ENCODE measurements at places on chromosomes 7 and 10.

DNA sequence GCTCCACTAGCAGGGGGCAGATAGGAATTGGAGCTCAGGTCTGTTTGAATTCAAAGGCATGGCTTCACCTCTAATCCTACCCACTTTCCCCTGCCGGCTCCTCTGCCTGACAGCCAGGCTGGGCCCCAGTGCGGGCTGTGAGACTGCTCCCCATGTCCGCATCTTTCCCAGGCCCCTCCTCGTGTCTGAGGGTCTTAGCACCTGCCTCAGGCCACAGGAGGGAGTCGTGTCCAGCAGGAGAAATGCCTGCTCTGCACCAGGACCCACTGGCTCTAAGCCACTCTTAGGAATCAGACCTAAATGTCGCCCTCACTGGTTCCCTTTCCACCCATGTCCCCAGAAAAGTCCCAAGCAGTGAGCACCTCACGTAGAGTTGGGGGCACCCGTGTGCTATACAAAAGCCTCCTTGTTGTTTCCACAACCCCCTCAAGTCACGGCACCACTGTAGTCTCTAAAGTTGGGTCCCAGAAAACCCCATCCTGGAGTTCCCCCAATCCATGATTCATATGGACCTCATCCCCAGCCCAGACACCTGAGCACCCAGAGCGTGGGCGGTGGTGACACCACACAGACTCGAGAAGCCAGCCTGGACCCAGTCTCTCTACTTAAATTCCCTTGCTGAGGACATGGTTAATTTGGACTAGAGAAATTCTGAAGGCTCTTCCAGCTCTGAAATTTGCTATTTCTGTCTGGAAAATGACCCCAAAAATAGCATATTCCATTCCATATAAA, 466.4 kb upstream of the ZMIZ1 start:
- no peak for DNase-seq

DNA sequence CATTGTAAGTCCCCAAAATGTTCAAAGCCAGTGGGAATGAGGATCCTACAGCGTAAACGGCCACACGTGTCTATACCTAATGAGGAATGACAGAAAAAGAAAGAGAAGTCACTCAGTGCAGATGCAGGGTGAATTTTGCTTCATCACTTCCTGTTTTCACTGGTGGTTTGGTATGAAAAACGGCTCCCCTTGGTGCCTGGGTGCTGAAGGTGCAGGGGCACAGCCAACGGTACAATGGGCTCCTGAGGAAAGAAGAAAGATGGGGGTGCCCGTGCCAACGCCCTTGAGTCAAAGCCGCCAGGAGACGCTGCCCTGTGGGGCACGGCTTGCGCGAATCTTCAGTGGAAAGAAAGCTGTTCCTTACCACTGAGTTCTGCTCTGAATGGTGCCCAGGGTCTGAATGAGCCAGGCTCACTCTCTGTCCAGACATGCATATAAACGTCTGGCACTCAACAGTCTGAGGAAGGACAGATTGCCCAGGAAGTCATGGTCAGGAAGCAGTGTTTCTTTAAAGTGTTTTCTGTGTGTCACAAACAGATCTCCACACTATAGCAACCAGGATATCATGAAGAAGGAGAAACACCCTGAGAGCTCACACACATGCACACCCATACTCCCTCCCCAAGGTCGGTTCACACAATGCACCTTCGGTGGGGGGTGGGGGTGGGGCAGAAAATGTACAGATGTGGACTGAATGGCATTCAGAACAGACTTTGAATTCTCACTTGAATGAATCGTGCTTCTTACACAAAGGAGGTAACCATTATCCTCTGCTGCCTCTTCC, 105.8 kb downstream of the ELMO1 start:
- DNase-seq = no peak

DNA sequence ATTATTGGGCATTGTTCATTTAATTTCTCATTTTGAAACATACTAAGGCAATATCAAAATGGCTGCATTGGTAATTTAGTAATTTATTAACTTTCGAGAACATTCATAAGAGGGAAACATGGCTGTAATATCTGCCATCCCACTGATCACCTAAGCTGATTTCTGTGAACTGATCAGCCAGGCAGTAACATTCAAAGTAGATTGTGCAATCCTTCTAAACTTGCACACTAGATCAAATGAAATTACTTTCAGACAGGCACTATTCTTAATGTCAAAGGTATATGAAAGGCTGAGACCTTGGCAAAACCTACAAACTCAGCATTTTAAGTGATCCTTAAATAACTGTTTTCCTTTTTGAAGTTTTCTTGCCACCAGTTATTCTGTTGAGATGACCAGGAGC, 290.7 kb downstream of the CACNA2D1 start:
- DNase-seq = no peak

DNA sequence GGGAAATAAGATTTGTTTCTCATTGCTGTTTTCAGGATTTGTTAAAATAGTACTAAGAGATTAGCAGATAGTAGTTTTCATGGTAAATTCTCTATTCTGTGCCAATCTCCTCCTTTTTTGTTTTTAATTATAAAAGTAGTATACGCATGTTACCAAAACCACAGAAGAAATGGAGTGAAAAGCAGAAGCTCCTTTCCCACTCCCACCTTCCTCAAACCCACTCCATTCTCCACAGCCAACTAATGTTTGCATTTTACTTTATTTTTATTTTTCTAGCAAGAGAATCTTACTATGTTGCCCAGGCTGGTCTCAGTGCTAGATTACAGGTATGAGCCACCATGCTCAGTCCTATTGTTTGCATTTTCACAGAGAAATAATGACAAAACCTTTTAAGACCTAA, 4.5 kb upstream of the LRMDA start:
- no peak for DNase-seq

- no peak for DNase-seq
These were observed 260.1 kb upstream of the PODXL start for GRCh38 chr7:131816391-131817007.

DNA sequence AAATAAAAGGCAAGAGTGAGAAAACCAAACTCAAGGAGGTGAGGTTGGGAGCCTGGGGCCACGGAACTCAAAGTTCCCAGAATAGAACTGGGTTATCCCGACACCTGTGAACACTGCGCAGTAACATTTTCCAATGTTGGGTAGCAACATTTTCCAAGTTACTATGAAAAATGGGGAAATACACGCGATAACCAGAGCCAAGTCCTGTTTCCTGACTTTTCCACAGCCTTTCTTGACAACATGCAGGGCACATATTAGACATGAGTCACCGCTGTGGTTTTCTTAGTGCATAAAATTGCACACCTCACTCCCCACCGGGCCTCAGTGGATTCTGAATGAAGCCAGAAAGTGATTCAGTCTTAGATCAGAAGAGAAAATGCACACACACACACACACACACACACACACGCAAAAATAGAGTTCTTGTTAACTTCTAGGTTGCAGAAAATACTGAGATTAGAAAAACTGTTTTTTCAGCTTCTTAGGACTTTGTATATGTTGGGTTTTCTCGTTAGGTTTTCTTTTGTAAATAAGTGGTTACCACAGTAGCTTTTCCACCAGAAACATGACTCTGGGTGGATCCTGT, 70.0 kb downstream of the CAMK1D start:
- DNase-seq = no peak

GRCh38 chr7:22364900-22365299, 7.9 kb upstream of the RAPGEF5 start:
- no peak for DNase-seq

DNA sequence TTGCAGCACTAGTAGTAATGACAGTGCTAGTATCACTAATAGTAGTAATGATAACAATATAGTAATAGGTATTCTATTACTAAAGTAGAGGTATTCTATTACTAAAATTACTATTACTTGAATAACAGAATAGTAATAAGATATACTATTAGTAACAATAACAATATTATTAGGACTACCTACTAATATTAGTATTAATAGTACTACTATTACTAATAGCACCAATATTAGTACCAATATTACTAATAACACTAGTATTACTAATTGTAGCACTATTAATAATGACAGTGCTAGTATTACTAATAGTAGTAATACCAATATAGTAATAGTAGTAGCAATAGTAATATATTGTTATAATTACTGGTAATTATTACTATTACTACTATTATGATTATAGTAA, 24.1 kb downstream of the A1CF start:
- DNase-seq = no peak

Measured in cortex of kidney (tissue), 1 donor.